Adrenal gland (tissue), 19 donors: ENCODE measurements at places on chromosomes 5 and 9.

GRCh38 chr5:179494774-179495526, 55.4 kb upstream of the RUFY1 start:
- DNase-seq: no peak

- no peak for DNase-seq
These were observed 1.4 kb upstream of the RANBP17 start for GRCh38 chr5:170860415-170860814.

DNA sequence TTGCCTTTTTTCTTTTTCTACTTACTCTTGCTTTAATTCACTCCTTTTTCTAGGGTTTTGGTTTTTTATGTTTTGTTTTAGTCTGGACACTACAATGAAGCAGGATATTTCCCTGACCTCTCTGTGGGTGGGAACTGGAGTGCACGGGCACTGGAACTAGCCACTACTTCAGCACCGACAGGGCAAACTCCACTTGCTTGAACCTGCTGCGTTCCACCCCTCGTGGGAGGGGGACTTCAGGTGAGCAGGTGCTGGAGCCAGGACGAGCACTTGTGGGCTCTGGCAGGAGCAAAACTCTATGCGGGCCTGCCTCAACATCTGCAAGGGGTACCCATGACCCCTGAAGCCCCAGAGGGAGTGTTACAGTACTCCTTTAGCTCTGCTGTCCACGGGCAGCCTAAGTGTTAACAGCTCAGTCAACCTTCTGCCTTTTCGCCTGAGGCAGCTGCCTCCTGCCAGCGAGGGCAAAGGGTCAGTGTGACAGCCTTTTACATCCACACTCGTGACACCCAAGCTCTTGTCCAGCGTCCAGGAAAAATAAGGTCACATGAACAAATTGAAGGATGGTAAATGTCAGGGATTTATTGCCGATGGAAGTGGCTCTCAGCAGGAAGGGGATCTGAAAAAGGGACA, 144.1 kb upstream of the NFIL3 start:
- DNase-seq: peak; percentile 24

DNA sequence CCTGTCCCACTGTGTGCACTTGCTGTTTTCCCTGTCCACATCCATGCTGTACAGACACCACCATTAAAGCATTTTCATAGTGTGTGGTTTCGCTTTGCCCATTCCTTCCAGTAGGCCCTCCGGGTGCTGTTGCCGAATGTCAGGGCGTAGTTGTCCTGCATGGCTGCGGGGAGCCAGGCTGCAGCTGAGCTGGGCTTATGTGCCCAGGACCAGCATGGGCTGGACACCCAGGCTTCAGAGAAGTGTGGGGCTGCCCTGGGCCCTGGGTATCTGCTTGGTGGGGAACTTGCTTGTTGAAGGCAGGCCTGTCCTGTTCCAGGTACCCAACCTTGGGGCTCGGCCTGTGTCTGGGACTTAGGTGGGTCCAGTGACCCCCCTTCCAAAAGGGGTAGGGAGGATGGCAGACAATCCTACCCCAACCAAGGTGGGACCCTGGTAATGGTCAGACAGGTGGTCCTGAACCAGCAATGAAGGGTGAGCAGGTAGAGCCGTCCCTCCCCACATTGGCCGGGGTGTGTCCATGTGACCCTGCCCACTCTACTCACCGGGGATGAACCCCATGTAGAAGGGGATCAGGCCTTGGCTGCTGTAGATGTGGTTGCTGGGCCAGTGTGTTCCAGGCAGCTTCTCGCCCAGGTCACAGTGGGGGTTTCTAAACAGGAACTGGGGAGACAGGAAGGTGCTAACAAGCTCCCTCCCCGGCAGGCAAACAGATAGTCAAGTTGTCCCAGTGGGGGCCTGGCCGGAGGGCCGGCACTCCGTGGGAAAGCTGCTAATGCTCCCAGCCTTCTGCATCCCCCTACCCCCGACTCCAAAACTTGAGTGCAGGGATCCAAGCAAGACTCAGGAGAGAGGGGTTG, 2.8 kb downstream of the TUBB4B start:
- no peak for DNase-seq

DNA sequence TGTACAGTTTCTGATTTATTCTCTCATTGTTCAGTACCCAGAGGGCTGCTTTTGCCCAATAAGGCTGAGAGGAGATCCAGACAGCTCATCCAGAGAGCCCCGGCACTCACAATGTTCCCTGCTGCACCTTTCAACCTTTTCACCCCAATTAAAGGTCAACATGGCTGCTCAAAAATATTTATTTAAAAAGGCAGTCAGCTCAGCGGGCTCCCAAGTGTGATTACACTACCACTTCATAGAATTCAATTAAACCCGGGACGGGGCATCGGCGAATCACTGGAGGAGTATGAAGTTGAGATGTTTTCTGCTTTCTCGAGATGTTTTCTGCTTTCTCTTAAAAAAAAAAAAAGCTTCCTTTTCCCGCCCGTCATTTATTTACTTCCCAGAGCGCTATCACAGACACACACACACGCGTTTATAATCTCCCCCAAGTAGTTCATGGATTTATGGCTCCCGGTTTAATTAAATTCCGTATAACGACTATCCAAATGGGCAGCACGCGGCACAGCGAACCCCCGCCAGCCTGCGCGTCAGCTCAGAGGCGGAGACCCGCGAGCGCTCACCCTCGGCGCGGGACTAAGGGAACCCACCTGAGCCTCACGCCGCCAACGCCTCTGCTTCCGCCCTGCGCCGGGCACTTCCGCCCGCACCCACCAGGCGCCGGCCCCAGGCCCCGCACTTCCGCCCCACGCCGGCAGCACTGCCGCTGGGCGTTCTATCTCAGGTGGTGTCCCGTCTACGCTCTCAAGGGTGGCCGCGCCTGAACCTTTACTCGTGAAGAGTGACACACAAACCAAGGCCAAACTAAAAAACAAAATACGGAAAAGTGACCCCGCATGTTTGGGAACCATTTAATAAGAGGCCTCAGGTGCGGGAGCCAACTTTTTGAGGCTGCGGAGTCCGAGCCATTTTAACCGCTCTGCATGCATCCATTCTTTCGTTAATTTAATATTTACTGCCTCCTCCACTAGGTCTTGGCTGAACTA, at the start of gene C5orf63:
Gene C5orf63, minus strand, starts transcription at position 642 of the 986 bp plus-strand sequence. CDS start 14,507 bp downstream, outside the sequence.
- DNase-seq: peak; percentile 50

DNA sequence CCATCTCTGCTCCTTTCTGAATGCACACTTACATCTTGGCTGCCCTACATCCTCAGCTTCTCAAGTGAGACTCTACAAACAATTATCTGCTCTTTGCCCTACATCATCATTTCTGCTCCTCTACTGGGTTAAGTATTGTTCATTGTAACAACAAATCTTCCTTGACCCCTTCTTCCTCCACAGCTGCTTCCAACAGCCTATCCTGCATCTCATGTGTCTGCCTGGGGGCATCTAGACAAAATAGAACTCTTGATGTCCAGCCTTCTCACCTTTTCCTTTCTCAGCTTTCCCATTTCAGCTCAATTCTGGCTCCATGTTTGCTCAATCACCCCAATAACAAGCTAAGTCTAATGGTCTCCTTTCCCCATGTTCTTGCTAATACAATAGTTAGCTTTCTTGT, 509.8 kb downstream of the DIRAS2 start:
- DNase-seq: no peak

DNA sequence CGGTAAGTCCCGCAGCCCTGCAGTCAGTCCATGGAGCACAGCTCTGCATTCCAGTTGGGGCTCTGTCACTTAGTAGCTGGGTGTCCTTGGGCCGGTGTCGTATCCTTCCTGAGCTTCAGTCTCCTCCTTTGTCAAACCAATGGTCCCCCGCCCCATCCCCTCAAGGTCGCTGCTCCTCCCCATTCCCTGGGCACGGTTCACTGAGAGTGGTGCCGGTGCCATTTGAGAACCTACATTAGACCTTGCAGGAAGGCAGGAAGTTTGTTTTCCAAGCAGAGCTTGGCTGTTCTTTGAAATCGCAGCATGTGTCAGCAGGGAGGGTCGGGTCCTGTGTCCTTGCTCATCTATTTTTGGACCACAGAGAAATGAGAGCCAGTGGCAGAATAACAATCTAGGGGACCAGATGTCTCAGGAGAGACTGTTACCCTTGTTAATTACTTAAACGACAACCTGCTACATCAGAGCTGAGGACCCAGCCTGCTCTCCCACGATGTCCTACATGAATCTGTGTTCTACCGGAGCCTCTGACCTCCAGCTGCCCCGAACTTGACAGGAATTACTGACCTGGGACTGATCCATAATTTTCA, 21.7 kb upstream of the BARHL1 start:
- DNase-seq: peak; percentile 31

- DNase-seq: no peak
These were observed 32.6 kb upstream of the TTLL11 start for GRCh38 chr9:122125509-122126330.

DNA sequence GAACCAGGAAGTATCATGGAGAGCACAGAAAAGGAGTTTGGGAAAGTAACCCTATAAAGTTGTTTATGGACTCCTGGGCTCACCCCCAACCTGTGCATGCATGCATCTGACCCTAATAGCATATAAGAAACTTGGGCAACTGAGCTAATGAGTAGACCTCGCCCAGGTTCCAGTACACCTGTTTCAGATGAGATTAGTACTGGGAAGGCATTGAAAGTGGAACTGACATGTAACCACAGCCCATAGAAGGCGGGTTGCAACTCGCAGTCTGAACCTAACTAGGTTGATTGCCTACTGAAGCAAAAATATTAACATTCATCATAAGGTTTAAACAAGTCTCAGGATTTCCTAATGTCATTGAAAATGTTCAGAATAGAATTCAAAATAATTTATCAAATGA, 87.0 kb downstream of the WNK2 start:
- no peak for DNase-seq

- no peak for DNase-seq
These were observed 57.0 kb upstream of the ACOT12 start for GRCh38 chr5:81450940-81451339.

- DNase-seq: no peak
These were observed 84.2 kb downstream of the GIN1 start for GRCh38 chr5:103035701-103036100.

GRCh38 chr9:134294153-134295071, 31.8 kb upstream of the RXRA start:
- DNase-seq: no peak

DNA sequence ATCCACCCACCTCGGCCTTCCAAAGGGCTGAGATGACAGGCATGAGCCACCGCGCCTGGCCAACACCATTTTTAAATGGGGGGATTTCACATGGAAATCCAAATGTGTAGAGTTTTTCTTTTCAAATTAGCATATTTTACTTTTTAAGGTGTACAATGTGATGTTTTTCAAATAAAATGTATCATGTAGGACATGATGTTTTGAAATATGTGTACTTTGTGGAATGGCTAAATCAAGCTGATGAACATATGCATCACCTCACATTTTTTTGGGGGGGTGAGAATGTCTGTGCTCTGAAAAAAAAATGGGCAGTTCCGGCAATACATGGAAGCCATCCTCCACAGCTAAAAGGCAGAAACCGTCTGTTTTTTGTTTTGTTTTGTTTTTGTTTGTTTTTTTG, 3.4 kb upstream of the FAF2 start:
- DNase-seq: no peak

DNA sequence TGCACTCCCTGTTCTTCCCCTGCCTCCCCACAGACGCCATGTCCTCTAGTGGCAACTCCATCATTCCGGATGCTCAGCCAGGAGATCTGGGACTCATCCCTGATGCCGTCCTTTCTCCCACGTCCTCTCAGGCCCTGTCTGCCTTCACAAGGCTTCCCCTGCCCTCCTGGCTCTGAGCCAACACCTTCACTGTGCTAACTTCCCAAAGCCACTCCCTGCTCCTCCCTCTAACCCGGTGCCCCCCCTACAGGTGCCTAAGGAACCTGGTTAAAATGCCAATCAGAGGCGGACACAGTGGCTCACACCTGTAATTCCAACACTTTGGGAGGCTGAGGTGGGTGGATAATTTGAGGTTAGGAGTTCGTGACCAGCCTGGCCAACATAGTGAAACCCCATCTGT, 67.6 kb downstream of the LMX1B start:
- DNase-seq: no peak

DNA sequence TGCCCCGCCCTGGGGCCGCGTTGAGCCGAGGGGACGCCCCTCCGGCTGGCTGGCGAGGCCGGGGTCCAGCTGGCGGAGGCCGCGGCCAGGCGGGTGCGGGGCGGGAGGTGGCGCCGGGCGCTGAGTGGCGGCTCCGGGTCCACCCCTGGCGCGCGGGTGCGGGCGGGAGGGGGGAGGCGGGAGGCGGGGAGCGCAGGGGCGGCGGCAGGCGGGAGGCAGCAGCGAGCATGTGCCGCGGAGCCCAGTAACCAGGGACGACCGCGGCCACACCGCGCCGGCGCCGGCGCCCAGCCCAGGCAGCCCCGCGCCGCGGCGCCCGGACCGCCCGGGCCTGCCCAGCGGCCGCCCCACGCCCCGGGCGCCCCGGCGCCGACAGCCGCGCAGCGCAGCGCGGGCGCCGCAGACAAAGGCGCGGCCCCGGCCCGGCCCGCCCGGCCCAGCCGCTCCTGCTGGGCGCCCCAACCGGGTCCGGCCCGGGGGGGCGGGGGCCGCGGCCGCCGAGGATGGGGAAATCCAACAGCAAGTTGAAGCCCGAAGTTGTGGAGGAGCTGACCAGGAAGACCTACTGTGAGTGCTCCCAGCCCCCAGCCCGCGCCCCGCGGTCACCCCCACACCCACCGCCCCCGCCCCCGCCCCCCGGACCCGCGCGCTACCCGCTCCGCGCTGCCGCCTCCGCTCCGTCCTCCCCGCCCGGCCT, at the start of gene NCS1:
Gene NCS1, plus strand, starts transcription at position 244 of the 697 bp plus-strand sequence. Its CDS starts 260 bp downstream, at position 504.
- peak; percentile 89 for DNase-seq

DNA sequence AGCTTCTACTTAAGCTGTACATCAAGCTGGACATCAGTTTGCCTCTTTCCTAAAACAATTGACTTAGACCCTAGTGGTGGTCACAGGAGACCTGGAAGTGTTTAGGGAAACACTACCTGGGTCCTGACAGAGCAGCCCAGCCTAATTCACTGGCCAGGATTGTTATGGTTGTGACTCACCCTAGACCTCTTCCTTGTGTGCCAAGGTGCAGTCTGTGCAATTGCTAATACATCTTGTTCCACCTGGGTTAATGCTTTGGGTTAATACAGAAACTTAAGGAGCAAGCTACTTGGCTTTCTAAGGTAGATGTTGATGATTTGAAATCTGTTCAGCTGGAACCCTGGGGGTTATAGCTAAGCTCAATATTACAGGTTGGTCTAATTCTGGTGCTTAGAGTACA, 48.7 kb upstream of the SLC46A2 start:
- no peak for DNase-seq

DNA sequence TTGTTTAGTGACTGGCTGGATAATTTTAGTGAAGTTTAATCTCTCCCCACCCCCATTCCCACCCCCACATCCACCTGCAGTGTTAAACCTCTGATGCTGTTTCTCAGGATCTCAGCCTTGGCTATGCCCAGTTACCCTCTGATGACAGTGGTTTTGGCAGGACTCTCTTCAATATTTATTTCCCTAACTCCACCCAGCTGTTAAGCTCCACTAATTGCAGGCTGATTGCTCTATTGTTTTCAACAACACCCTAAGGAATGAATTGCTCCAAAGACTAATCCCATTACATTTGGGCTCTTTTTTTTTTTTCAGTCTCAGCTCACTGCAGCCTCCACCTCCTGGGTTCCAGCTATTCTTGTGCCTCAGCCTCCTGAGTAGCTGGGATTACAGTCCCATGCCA, 46.3 kb downstream of the PHAX start:
- no peak for DNase-seq

- no peak for DNase-seq
These were observed 1.7 kb downstream of the AHRR start for GRCh38 chr5:322942-323879.

GRCh38 chr5:175902026-175902425, 30.6 kb downstream of the CPLX2 start:
- no peak for DNase-seq
